ENCODE measurements at places on chromosomes 2 and 18.

DNA sequence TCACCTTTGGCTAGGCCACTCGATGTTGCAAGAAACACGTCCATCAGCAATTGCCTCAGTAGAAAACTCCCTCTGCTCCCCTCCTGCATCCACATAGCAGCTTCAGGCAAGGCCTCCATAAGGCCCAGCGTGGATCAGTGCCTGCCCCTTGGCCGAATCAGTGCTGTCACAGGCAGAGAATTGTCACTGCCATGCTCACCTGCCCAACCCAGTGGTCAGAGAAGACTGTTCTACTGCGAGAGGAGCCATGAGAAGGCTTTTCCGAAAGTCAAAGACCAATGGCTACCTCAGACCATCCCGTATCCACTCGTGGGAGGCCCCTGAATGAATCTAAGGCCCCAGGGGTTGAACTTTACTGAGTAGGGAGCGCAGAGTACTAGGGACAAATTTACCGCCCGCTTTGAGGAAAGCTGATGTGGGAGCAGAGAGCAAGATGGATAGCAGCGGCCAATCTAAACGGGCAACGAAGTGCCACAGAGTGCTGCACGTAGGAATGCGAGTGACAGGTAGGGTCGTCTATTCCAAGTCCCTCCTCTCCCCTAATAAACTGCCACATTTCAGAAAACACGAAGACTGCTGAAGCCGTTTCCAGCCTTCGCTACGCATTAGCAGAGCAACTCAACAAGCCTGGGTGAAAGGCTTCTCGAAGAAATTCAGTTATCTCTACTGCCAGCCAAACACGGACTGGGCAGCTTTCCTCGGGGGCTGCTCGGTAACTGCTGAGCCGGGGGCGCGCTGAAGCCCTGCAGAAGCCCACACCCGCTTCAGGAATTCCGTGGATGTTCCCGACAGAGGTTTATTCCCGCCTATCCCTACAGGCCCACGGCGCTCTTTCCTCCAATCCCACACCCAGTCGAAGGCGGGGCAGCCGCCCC is 968 bp upstream of the RALBP1 start:
- no peak for DNase-seq

GRCh38 chr18:21853016-21853415 is 112.4 kb downstream of the MIB1 start:
- DNase-seq: no peak

- DNase-seq: no peak
These were observed 87.7 kb downstream of the GATA6 start for GRCh38 chr18:22257022-22257543.

- no peak for DNase-seq
These were observed 137.1 kb downstream of the VAPA start for GRCh38 chr18:10050956-10051355.

- DNase-seq: no peak
These were observed 105.8 kb downstream of the SPP2 start for GRCh38 chr2:234156326-234156725.

DNA sequence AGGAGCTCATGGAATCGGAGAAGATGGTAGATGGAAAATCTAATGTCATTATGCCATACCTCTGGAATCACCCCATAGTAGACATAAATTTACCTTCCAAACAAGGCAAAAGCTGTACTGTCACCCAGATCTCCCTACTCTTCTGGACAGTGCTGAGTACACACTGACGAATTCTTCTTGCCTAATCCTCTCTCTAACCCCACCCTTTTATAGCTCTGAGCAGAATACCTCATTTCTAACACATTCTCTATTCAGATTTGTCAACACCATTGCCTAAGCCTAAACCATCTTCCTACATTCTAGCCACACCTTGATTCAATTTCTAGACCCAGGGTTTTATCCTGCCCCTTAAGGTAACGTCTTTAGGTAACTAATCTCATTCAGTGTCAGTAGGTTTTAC is 321.0 kb upstream of the NRP2 start:
- DNase-seq: no peak
